ENCODE measurements at places on chromosomes 5 and 9.

GRCh38 chr9:114930056-114930812 lies at the start of gene TNFSF8:
Gene TNFSF8 (minus strand): TSS chr9:114930591. CDS start chr9:114930303, 288 bp downstream.
- DNase-seq: no peak

DNA sequence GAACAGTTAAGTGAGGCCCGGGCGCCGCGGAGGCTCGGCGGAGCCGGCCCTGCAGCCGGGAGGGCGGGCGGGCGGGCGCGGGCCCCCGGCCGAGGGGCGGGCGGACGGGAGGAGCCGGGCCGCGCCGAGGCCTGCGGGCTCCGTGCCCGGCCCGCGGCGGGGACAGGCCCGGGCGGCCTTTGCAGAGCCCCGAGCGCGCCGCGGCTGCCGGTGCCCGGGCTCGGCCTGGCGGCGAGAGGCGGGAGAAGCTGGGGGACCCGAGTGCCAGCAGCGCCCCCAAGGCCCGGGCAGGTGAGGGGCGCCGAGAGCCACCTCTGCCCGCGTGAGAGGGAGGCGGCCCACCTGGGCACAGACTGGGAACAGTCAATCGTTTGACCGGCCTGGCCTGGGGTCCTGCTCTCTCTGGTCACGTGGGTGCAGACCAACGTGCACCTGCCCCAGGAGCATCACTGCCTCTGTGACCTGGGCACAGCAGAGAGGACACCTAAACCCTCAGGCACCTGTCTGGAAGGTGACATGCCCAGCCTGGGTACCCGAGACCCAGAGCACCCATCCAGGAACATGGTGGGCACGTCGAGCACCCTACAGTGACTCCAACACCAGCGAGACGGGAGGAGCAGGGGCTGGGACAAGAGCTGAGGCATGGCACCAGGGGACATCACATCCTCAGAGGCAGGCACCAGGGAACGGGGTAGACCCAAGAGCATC lies 531 bp downstream of the MVB12B start:
- DNase-seq: peak; percentile 20

- DNase-seq: no peak
These were observed 142.9 kb downstream of the TRIO start for GRCh38 chr5:14286007-14286406.

GRCh38 chr5:76521240-76521758 lies 101.9 kb downstream of the F2RL2 start:
- DNase-seq: no peak

Data from BE2C (cell line).